ENCODE measurements at places on chromosomes 1 and 21. TPM values are rescaled to one million over a fixed set of nuclear protein-coding genes. Genes with fewer than 3 reads are reported as not detected.

GRCh38 chr1:2284932-2285331 is 56.8 kb downstream of the SKI start:
- DNase-seq = no peak

DNA sequence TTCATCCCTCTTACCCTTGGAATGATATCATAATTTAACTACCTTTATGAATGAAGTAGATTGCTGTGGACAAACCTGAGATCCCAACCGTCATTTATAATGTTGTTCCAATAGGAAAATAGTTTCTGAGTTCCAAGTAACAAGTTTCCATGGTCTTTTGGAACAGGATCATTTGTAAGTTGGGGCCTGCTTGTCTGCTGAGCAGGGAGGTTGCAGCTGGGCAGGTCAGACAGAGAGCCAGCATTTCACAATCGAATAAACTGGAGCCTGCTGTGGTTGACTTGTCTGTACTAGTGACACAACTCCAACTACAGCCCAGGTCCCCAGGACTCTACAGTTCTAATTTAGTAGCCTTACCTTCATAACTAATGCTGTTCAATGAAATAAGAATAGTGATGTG is 18.6 kb upstream of the RALGPS2 start:
- no peak for DNase-seq

GRCh38 chr1:41735631-41736260 is 183.0 kb downstream of the HIVEP3 start:
- peak; percentile 26 for DNase-seq

DNA sequence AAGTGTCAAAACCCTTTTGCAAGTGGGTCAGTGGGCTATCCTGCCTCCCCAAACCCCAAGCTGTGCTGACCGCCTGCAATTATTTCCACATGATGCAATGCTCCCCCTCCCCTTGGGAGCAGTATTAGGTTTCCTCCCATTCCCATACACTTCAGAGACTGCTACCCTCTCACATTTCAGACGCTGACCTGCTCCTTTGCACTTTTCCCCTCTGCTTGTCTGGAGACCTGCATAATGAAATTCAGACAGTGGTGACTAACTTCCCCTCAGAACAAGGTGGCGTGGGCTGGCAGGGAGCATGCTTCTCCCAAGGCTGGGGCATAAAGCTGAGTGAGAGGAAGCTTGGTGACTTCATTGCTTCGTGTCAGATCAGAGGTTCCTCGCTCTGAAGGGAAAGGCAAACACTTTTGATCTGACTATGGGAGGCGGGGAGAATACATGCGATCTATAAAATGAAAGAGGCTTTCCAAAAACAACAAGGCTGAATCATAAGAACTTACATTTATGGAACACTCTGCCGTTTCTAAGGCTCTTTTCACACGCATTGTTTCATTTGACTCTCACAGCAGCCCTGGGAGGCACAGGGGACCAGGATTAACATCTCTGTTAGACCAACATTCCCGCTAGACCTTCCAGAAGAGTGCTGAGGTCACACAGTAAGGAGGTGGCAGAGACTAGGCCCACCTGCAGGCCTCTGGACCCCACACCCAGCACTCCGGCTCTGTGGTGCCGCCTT is 27.5 kb upstream of the ROR1 start:
- peak; percentile 52 for DNase-seq

GRCh38 chr1:27372022-27372807 is 2.4 kb downstream of the FCN3 start:
- no peak for DNase-seq

DNA sequence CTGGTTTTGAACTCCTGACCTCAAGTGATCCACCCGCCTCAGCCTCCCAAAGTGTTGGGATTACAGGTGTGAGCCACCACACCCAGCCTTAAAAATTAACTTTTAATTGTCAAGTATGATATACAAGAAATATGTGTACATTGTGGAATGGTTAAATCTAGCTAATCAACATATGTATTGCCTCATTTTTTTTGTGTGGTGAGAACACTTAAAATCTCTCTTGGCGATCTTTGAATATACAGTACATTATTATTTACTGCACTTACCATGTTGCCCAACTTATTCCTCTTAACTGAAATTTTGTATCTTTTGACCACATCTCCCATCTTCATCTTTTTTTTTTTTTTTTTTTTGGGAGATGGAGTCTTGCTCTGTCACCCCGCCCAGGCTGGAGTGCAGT is 23.3 kb downstream of the THRAP3 start:
- no peak for DNase-seq

GRCh38 chr1:58528518-58528917 is 18.0 kb downstream of the OMA1 start:
- DNase-seq = no peak

GRCh38 chr1:93701629-93702028 is 20.0 kb upstream of the BCAR3 start:
- DNase-seq = no peak

- no peak for DNase-seq
Measured at GRCh38 chr1:230548997-230549396, 93.3 kb upstream of the COG2 start.

DNA sequence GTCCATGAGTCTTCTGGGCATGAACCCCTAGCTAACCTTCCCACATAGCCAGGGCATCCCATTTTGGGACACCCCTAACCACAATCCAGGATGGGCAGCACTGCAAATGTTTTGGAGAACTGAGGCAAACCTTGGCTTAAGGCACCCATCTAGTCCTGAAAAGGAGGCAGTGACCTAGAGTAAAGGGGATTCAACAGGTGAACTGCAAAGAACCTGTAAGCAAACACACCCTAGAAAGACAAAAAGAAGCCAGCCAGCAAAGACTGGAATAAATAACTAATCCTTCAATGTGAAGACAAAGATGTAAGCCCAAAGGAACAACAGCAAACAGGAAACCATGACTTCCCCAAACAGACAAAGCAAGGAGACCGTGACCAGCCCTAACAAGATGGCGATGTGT is 56.8 kb upstream of the PPIH start:
- no peak for DNase-seq

DNA sequence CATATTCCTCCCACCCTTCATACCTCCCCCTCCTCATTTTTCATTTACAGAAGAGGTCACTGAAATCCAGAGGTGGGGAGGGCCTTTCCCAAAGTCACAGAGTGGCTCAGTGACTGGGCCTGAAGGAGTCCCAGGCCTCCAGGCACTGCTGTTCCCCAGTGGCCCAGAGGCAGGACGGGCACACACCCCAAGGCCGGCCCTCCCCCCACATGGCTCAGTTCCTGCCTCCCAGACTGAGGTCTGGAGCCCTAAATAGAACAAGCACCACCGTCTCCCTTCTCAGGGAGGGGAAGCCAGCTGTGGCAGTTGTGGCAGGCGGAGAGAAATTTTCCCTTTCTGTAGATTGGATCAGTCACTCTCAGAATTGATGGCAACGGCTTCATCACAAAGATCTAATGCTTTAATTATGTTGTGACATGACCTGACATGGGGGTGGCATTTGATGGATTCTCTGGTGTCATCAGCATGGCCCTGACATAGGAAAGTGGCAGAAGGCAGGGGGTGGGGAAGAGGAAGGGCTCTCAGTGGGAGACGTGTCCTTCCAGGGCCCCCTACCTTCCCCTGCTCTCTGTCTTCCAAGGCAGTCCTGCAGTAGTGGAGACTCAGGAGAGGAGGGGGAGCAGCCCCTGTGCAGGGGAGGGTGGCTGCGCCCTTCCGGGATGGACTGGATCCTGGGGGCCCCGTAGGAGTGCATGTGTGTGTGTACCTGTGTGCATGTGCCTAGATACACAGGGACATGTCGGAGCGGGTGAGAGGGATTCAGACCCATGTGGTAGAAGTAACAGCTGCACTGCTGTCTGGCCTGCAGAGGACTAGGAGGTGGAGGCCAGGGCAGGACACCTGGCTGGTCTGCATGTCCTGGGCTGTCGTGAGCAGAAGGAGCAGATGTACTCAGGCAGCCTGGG is 41.2 kb upstream of the FOXO6 start:
- DNase-seq = no peak

DNA sequence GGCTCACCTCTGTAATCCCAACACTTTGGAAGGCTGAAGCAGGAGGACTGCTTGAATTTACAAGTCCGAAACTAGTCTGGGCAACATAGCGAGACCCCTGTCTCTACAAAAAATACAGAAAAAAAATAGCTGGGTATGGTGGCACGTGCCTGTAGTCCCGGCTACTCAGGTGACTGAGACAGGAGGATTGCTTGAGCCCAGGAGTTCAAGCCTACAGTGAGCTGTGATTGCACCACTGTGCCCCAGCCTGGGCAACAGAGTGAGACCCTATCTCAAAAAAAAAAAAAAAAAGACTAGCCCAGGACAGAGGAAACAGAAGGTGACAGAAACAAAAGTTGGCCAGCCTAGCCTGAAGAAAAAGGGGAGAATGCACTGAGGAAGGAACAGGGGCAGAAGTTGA is 21.2 kb downstream of the ARMH1 start:
- DNase-seq = no peak

DNA sequence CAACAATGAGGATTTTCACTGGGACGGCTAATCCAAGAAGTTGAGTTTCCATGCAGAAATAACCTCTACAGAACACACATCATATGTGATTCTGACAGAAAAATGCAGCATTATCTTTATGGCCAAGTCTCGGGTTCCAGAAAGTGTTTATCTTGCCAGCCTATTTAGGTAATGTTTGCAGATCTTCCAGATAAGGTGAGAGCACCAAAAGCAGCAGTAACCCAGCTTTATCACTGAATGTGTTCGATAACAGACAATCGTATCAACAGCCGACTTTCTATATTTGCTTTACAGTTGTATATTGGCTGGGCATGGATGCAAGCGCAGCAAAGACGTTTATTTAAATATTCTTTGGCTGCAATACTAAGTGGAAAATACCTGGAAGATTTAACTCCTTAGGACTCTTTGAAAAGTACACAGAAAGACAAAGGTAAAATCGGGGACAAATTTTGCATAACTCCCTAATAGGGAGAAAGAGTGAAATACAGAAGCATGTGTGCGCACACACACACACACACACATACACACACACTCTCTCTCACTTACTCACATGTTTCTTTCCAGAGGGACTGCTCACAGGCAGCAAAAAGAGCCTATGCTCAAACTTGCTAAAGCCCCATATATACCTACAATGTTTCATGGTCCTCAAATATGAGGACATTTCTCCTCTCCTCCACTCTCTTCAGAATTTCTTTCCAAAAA is 3.0 kb upstream of the CTSK start:
- DNase-seq = no peak

DNA sequence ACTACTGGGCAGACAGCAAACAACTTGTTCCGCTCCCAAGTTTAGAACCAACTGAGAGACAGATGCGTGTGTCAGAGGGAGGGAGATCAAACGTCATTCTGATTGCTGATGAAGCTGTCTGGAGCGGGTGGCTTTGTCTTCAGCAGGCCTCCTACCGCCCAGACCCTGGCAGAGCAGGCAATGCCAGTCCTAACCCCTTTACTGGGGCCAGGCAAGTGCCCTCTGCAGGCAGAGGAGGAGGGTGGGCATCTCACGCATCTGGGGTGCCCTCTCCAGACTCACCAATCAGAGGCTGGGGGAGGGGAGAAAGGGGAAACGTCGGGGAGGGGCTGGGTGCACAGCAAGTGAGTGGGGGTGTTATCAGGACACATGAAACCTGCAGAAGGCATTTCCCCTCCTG is 126.6 kb downstream of the ACTL8 start:
- DNase-seq = no peak

DNA sequence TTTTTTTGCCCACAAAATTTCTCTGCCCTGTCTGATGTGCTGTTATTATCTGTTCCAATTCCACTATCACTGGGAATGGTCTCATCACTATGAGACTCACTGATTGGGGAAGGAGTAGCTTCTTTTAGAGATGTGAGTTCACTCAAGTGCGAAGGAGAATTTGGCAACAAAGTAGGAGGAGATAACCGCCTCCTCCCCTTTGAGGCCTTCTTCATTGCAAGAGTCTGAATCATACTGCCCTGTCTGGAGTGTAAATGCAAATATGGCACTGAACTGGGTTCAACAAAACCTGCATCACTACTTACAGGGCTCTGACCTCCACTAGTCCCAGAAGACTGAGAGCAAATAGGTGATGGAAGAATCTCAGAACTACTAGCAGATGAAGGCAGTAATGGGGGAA is 83.4 kb downstream of the ASH1L start:
- DNase-seq = no peak

DNA sequence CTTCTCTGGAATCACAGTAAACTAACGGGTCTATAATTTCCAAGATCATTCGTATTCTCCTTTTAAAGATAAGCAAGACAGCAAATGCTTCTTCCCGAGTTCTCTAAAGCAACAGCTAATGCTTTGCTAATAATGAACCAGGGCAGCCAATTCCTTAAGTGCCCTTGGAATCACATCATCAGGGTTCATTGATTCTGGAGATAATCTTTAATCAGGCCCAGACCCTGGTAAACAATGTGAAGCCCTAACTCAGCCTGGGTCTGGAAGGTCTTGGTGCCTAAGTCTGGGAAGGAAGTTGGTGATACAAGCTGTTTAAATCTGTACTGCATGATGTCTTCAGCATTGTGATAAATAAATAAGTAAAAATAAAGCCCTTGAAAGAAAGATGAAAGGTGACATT is 18.4 kb downstream of the ERI3 start:
- DNase-seq = no peak

DNA sequence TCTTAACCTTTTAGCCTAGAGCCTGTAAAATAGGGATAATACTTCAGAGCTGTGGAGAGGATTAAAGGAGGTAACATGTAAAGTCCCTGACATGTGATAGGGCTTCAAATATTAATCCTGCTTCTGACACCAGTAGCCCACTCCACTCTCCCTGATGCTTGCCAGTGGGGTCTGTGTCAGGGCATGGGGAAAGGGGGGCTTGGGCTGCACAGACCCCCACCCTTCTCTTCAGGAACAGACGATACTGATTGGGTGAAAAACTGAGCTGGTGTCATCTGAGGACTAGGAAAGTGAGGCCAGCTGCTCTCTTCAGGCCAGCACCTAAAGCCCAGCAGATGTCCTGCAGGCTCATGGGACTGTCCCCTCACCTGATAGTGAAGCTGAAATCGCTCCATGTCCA is 27.0 kb upstream of the MEF2D start:
- DNase-seq = no peak

- no peak for DNase-seq
Measured at GRCh38 chr1:151756291-151756690, 7.0 kb downstream of the MRPL9 start.

- DNase-seq = no peak
Measured at GRCh38 chr1:229980009-229980408, 87.0 kb upstream of the GALNT2 start.

GRCh38 chr1:164914208-164914607 is 355.2 kb downstream of the PBX1 start:
- DNase-seq = no peak

GRCh38 chr1:118113261-118113660 is 71.8 kb downstream of the SPAG17 start:
- DNase-seq = no peak

TMEM234 gene
- 20.2 TPM for polyA plus RNA-seq

KTI12 gene
- 7.8 TPM for polyA plus RNA-seq

COL8A2 gene
- polyA plus RNA-seq = 1.6 TPM

KLHL17 gene
- polyA plus RNA-seq = 7.3 TPM

RXRG gene
- polyA plus RNA-seq = 3.0 TPM

TMPRSS2 gene
- 38.6 TPM for polyA plus RNA-seq

CNIH3 gene
- 11.0 TPM for polyA plus RNA-seq

FAM177B gene
- 0.35 TPM for polyA plus RNA-seq

Measured in left renal cortex interstitium (tissue), 4 donors.